ENCODE measurements at places on chromosomes 3 and 15.

GRCh38 chr15:55555089-55555488, 33.1 kb downstream of the PYGO1 start:
- DNase-seq: no peak

DNA sequence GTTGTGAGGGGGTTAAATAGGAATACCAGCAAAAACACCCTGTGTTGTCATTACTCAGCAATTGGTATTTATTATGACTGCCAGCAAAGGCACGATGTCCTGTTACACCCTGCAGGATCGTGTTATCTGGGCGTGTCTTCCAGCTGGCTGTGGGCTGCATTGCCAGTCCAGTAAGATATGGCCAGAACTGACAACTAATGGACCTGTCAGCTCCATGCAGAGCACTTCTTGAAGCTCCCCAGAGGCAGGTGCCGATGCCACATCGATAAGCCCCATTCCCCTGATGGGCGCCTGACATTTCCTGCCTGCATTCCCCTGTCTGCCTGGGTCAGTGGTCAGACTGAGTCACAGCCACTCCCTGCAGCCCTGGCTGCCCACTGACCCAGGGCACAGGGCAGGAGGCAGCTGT, 79.7 kb upstream of the RASGRF1 start:
- no peak for DNase-seq

- DNase-seq: no peak
Observed at GRCh38 chr3:34102288-34102687, 303.9 kb downstream of the PDCD6IP start.

DNA sequence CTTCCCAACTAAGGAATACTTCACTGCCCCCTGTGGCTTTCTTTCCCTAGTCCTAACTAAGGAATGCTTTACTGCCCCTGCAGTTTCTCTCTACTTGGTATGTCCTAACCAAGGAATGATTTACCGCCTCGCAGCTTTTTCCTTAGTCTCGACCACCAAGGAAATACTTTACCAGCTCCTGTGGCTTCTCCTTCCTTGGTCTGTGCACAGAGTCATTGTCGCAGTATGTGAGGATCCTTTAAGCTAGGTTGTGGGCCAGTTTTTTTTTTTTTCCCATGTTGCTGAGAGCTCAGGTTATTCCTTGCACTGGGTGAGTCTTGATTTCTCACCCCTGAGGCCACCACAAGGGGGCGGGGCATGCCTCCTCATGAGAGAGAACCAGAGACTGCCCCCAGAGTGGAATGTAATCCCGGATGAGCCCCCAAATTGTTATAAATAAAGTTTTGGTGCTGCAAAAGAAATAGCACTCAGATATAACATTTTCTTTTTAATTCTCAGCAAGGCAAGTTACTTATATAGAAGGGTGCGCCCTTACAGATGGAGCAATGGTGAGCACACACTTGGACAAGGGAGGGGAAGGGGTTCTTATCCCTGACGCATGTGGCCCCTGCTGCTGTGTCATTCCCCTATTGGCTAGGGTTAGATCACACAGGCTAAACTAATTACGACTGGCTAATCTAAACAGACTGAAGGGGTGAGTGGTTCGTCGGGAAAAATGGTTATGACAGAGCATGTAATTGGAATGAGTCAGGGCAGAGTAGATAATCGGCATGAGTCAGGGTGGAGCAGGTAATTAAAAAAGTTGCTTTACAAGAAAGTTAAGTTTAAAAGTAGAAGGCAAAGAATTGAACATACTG, 27.0 kb downstream of the NDUFB4 start:
- DNase-seq: no peak

DNA sequence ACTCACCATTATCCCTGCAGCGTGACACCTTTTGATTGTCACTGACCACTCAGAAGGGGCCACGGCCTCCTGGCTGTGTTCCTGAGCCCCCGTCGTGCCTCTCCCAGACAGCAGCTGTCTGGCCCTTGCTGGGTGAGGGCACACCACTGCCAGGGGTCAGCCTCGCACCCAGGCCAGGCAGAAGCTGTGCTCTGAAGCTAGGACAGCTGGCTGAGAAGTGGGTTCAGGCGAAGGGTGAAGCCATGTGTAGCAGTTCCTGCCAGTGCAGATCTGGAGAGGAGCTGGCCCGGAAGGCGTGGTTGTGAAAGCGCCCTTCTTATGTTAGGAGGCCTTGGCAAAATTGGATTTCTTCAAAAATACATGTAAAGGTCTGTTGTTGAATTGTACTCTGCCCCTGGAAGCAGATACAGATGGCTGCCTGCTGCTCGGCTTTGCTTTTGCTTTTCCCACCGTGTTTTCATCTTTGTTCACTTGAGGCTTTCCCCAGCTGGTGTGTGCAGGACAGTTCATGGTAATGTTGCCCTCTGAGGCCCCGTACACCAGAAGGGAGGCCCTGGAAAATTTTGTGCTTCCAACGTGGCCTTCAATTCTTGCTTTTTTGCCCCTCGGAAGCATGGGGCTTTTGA, 49.1 kb downstream of the KLHL25 start:
- no peak for DNase-seq

DNA sequence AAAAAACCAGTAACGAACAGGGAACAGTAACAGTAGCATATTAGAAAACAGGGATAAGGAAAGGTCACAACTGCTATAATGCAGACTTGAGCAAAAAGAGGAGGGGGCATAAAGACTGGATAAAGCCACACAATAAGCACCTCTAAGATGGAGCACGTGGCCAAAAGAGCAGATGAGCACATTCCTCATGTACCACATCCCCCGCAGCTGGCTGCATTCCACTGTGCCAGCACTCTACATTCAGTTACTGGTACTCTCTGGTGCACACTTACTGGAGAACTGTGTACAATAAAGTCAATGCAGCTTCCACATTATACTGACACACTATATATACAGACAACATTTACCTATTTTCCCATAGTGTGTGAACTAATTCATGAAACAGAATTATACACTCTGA, 64.7 kb downstream of the UBE3A start:
- no peak for DNase-seq

DNA sequence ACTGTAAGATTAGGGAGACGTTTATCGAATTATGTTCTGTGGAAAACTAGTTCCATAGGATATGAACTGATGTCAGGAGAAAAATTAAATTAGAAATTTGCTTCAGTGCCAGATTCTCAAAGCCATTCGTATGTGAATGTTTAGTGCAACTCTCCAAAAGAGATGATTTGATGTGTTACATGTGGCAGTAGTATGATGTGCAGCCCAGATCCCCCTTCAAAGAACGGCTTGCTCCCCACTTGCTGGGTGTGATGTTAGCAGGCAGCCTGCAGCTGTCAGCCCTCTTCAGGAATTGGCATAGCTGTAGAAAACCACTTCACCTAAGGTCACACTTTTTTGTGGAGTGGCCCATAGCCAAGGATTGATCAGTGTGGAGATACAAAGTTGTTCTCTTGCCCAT, 127.0 kb upstream of the CCDC54 start:
- DNase-seq: no peak

DNA sequence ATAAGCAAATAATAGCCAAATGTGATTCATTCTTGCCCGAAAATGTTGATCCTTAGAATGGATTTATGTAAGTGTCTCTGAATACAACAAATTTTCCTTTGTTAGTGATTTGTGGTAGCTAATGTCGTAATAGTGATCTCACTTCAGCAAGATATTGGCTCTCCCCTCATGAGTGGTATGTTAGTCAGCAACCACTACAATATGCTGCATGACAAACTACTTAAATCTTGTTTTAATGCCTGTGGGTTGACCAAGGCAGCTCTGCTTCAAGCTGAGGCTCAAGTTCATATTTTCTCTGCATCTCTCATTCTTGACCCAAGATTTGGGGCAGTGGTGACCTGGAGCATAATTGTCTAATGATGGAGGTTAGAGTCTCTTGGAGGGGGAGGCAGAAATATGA, 49.8 kb upstream of the GALNT15 start:
- DNase-seq: no peak

DNA sequence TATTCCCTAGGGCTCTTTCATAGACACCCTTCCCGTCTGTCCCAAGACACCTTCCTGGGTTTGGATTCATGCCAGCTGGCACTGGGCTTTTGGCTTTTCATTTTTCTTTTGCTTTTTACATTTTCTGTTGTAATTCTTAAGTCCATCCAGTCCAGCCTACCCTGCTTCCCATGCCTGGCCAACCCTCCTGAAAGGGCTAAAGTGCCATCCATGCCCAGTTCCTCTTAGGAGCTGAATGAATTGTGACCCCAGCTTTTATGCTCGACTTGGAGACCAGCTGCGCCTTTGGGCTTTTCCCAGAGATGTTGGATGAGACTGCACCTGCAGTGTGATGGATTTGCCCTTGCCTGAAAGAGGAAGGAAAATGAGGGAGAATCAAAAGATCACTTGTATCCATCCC, 25.8 kb downstream of the LRRN1 start:
- no peak for DNase-seq

GRCh38 chr15:72727154-72727553, 41.1 kb downstream of the BBS4 start:
- no peak for DNase-seq

- no peak for DNase-seq
Observed at GRCh38 chr3:54426381-54426780, 304.0 kb downstream of the CACNA2D3 start.

GRCh38 chr15:72161361-72162132, 36.0 kb downstream of the GRAMD2A start:
- DNase-seq: no peak

- no peak for DNase-seq
Observed at GRCh38 chr3:124802702-124803101, 72.5 kb downstream of the UMPS start.

DNA sequence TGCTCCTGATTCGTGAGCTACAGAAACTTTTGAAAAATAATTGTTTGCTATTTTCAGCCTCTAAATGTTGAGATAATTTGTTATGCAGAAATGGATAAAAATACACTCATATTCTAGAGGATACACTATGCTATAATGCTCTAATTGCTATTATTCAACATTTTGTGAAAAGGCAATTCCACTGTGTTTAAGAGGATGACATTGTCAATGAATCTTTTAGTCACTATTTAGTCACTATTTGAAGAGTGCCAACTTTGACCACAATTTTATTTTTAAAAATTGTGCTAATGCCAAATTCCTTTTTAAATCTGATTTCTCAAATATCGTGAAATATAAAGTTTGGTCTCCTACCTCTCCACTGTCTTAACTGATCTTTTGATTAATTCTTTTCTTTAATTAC, 604.9 kb upstream of the KCNMB2 start:
- no peak for DNase-seq

DNA sequence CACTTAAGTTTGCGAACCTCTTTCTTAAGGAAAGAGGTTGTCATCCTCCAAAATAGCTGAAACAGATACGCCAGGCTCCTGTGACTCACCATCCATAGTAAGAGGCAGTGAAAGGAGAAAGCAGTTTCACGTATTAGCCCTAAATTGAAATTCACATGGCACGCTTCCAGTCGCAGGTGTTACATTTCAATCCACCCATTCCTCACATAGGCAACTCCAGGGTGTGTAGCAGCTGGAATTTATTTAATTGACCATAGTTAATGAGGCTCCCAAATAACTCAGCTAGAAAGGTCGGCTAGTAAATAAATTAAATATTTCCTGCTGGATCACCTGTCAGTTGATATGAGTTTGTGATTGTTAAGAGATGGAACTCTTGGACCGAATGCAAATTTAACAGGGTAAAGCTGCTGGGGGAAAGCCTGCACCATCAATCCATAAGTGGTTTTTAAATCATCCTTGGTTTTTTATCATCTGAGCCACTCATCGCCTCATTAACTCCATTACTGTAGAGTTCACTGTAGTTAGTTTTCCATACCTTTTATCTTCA, 19.6 kb downstream of the NSUN3 start:
- DNase-seq: peak; percentile 86

DNA sequence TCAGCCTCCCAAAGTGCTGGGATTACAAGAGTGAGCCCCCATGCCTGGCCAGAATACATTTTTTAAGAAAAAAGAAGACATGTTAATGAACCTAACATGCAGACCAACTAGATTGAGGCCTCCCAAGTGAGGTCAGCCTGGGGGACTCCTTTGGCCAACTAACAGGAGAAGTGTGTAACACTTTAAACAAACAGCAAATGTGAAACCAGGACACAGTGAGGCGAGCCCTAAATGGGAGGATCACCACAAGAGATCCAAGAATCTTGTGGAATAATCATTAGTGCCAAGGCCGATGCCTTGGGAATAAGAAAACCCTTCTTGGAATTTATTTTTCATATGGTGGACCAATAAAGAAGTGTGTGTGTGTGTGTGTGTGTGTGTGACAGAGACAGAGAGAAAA, 73.9 kb downstream of the ATP10A start:
- no peak for DNase-seq

DNA sequence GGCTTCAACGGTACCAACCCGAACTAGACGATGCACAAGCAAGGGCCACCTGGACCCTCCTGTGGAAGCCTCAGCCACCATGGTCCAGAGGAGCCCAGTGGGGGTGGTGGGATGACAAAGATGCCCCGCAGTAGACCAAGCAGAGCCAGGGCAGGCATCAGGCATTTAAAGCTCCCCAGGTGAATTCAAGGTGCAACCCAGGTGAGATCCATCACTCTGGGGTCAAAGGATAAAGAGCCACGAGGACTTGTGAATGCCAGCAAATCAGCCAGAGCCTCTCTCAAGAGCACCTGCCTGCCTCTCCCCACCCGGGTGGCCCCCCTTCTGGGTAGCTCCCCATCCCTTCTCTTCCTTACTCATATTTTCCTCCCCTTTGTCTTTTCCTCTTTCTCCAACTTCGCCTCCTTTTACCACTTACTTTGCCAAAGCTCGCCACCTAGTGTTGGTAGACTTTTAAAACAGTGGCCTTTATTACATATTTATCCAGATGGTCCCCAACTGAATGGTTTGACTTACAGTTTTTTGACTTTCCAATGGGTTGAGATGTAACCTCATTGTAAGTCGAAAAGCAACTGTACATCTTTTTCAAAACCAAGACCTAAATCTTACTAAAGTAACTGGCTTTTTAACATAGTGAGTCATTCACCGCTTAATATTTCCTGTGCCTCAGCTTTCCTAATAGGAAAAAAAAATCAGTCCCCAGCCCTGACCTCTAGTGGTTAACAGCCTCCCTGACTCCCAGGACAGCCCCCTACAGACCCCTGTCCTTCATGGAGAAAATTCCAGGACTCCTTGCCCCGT, 18.8 kb downstream of the PLA2G4F start:
- DNase-seq: peak; percentile 54

GRCh38 chr3:131033480-131034080, 6.9 kb downstream of the NEK11 start:
- DNase-seq: peak; percentile 50

DNA sequence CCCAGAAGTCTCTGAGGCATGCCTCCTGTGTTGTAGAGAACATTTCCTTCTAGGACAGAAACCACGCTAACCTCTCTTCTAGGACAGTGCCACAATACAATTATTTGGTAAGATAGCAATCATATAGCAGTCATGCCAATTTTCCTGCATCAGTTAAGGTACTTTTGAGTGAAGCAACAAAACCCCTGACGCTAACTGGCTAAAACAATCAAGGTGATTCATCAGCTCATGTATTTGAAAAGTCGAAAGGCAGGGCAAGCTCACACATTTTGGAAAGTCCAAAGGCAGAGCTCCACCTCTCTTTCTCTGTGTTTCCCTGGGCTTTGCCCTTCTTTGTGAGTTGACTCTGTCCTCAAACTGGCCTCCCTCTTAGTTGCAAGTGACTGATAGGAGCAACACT, 10.1 kb downstream of the TERC start:
- no peak for DNase-seq

GRCh38 chr3:171122240-171122639, 95.7 kb upstream of the SLC2A2 start:
- DNase-seq: no peak
